Activated CD8-positive, alpha-beta memory T cell treated with anti-CD3 and anti-CD28 coated beads for 1 hour (primary cell): ENCODE measurements at places on chromosomes 6 and 20.

- DNase-seq: no peak
Measured at GRCh38 chr6:142444376-142444775, 142.6 kb downstream of the ADGRG6 start.

DNA sequence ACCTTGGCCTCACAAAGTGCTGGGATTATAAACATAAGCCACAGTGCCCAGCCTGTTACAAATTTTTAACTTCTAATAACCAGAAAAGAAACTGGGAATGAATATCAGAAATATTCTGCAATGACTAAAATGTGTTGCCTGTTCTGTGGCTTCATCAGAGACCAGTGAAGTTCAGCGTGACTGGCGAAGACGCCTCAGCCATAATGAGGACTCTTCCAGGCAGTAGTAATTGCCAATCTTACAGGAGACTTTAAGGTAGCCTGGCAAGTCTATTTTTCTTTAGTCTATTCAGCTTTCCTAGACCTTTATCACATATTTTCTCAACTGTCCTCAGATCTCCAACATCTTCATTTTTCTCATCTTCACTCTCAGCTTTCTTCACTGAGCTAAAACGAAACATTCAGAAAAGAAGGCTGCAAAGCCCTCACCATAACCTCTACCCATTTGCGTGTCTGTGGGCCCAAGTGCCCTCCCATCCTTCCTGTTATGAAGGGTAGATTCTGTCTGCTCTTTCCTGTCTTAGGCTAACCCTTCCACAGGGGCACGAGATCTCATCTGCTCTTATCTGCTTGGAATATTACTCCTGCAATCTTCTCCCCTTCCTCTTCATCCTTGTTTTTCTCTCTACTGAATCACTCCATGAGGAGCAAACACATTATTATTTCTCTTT lies 42.0 kb upstream of the OLIG3 start:
- DNase-seq: no peak

DNA sequence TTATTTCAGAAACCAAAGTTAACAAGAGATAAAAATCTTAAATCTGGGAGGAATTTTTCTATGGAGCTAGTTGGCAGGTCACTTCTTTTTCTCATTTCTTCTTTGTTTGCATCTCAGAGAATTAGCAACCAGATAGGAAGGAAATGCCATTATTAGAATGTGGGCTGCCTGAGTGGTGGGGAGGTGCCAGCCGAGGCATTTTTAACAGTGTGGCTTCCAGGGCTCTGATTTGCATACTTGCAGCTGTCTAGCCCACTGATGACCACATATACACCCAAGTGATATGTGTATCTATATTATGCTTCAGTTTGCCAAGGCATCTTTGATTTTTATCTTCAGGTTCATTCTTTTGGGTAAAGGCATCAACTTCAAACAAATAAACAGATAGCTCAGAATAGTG lies 206.7 kb downstream of the CLIC5 start:
- DNase-seq: no peak

- no peak for DNase-seq
Measured at GRCh38 chr20:474581-474980, 12.2 kb upstream of the TBC1D20 start.

- DNase-seq: no peak
Measured at GRCh38 chr6:105784179-105784578, 302.0 kb upstream of the PRDM1 start.

DNA sequence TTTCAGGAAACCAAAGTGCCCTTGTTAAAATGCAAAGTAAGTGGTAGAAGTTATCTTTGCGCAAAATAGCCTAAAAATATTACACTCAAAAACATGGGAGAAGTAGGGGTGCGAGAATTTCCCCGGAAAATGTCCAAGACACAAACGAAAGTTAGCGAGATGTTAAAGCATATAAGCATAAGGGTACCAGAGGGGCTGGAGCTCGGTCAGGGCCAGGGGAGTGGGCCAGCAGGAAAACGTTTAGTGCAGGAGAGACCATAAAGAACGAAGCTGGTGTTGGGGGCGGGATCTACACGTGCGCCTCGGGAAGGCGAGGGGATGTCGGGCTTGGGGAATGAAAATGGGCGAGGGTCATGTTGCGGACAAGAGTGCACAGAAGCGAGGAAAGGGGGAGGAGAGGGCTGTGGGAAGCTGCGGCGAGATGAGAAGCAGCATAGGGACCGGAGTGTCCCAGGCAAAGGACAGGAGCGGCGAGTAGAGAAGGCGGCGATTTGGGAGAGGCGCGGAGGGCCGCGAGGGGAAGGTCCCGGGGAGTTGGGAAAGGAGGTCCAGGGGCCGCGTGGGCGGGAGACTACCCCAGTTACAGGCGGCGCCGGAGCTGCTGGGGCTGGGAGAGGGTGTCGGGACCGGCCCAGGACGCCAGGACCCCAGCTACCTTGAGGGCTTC lies 600 bp downstream of the XPO5 start:
- DNase-seq: no peak
